ENCODE measurements at places on chromosomes 6 and 20.

GRCh38 chr6:34810017-34810882, 18.4 kb downstream of the BLTP3A start:
- DNase-seq = no peak

GRCh38 chr20:34350095-34350494, 13.0 kb upstream of the ITCH start:
- no peak for DNase-seq

DNA sequence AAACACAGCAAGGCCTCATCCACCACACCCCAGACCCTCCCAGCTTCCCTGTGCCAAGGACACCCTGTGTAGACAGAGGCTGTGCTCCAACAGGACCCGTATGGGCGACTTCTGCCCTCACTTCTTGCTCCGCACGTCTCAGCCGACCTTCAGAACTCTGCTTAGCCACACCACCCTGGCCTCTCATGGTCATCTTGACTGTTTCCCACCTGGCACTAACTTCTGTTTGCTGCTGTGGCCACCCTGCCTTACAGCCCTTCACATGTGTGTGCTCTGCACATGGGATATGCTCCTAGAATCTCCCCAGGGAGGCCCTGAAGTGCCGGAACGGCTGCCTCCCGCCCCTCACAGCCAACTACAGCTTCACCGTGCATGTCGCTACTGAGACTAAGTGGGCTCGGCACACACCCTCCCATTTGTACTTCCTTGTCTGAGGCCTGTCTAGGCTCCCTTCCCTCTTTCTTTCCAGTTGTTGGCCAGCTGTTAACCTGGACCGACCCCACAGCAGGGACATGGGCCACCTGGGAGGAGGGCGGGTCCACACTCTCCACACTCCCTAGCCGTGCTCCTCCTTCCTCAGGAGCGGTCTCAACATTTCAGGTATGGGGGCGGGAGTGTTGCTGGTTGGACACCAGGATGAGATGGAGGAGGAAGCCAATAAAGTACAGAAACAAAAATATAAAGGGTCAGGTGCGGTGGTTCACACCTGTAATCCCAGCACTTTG, 69.6 kb downstream of the PYGB start:
- DNase-seq = no peak

DNA sequence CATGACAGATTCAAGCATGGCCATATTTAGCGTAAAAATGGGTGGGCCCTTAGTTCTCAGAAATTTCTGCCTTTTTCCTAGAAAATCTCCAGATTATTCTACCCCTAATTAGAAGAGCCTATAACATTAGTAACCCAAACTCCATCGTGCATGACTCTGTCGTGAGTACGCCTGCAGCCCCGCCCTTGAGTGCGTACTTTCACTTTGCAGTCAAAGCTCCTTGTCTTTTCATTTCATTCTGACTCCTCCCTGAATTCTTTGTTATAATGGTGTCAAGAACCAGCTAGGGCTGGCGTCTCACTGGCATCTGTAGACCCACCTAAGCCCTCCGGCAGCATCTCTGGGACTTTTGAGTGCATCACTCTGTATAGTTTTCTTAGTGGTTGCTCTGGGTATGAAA, 61.7 kb upstream of the NOX3 start:
- no peak for DNase-seq

DNA sequence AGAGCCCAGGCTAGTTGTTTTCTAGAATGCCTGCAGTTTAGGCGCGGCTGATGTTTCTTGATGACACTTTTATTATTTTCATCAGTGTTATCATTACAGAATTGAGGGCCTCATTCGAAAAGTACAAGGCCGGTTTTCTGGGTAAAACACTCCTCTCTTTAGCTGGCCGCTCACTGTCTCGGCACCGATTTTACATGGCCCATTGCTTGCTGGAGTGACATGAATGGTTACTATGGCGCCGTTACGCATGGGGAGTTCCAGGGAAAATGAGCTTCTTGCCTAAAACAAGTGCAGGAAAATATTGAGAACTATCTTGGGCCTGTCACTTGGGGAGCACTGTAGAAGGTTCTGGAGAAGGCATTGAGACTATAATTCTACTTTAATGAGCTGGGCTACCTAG, 317.8 kb downstream of the CDH4 start:
- no peak for DNase-seq

GRCh38 chr6:168634541-168635328, 193.8 kb downstream of the SMOC2 start:
- no peak for DNase-seq

DNA sequence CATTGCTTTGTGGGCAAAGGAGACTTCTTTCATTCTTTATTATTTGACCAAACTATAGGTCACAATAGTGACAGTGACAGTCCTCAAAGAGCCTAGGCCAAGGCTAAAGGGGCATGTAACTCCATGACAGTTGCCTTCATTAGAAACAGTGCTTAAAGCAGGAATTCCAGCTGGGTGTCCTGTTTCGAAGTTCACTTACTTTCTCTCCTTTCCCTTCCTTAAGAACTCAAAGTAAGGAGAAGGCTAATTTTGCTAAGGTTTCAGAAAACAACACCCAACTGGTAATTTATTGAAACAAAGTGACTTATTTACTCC, 48.1 kb upstream of the HEY2 start:
- DNase-seq = no peak

All from H9 (cell line).